ENCODE measurements at places on chromosomes 11 and 22.

DNA sequence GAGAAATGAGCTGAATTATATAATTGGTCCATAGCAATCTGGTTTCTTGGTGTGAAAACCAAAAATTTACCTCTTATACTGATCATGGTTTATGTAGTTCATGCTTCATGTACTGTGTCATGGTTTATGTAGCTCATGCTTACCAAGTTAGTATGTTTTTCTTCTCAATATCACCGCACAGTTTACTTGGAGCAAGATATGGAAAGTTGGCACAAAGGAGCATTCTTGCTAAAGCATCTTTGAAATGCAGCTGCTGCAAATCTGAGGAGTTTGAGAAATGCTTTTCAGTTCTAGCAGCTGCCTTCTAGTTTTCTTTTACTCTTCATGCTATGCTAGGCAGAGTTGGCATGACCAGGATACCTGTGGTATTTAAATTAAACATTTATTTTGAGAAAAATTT lies 4.5 kb downstream of the OR10G7 start:
- no peak for DNase-seq

DNA sequence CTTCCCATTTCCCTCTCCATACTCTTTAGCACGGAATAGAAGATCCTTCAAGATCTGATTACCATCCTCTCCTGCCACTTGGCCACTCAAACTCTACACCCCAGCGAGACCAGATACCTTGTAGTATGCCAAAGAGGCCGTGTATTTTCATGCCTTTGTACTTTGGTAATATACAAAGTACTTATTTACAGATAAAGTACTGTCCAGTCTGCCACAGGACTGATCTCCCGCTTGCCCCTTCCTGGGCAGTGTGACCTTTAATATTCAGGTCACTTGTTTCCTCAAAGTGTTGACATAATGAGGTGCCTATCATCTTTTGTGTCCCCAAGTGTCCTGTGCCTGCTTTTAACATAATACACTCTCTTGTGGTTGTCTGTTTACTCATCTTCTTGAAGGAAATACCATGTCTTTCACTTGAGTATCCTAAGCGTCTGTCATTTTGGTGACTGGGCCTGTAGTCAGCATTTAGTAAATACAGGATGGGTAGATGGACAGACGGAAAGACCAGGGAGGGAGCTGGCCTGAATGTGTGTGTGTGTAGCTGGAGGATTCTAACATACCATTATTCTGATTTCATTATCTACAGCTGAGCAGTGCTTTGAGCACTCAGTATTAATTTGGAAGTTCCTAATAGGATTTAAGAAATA lies 137.4 kb downstream of the NAV2 start:
- no peak for DNase-seq

DNA sequence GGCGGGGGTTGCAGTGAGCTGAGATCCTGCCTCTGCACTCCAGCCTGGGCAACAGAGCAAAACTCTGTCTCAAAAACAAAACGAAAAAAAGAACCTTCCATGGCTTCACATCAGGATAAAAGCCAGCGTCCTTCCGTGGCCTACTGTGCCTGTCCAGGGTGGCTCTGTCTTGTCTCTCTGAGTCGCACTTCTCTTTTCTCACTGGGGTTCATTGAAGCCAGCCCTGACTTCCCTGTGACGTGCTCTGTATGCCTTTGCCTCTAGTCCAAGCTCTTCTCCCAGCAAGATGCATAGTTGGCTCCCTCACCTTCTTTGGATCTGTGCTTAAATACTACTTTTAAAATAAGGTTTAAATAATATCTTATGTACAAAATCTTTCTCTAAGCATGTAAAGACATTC lies 11.6 kb downstream of the ATXN10 start:
- no peak for DNase-seq

DNA sequence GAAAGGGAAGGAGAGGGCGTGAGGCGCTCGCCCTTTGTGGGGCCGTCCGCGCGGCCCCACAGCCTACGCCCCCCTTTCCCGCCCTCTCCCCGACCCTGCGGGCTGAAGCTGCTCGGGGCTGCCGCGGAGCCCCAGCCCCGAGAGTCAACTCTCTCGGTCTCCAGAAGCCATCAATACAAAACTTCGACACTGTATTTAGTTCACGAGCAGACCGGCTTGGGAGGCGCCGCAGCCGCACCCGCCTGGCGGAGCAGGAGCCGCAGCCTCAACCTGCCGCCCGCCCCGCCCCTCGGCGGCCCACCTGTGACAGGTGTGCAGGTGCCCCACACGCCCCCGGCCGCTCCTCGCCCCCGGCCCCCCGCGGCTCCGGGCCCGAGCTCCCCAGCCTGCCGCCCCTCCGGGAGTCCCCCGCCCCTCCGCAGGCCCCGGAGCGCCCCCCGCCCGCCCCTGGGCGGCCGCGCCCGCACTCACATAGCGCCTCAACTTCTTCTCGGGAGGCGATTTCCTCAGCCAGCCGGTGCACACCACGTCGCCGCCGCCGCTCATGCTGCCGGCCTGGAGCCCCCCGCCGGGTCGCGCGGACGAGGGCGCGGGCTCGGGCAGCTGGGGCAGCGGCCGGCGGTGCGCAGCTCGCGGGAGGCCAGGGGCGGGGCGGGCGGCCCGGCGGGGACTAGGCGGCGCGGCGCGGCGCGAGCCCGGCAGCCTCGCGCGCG lies at the start of gene GAB2:
TSS of gene GAB2 (minus strand) at position 646 of the 713 bp plus-strand sequence. CDS start at position 546, 100 bp downstream.
- no peak for DNase-seq

- no peak for DNase-seq
Observed at GRCh38 chr11:114617157-114618124, 21.9 kb upstream of the NXPE4 start.

Measured in activated CD4-positive, alpha-beta T cell treated with anti-CD3 and anti-CD28 coated beads, Interleukin-2, amount 50 U/mL, for 16 hours (primary cell).